A549 treated with RU486 at 1 μM for 4 hours (cell line): ENCODE measurements at places on chromosomes 4 and X. TPM values are rescaled to one million over a fixed set of nuclear protein-coding genes. Genes with fewer than 3 reads are reported as not detected.

The LPAR4 gene
- not detected in 5 replicates for total RNA-seq

The FOXR2 gene
- not detected in 5 replicates for total RNA-seq

The CT45A10 gene
- 0.13 to 0.56 TPM (median 0.33 TPM) in 3 of 5 replicates, not detected in the others for total RNA-seq

The SERTM2 gene
- not detected in 5 replicates for total RNA-seq

The PPP4R3C gene
- not detected in 5 replicates for total RNA-seq

The MAGEB10 gene
- total RNA-seq: not detected in 5 replicates

The NPY1R gene
- 0.07 to 0.14 TPM (median 0.13 TPM) in 3 of 5 replicates, not detected in the others for total RNA-seq

The DMD gene
- 0.14 TPM in 1 of 5 replicates, not detected in the others for total RNA-seq

The COL4A5 gene
- 7.0 to 16.0 TPM (median 11.8 TPM) in 5 replicates for total RNA-seq

The F8A2 gene
- not detected in 5 replicates for total RNA-seq

The FDCSP gene
- total RNA-seq: not detected in 5 replicates

The HAND2 gene
- total RNA-seq: 0.29 to 0.92 TPM (median 0.42 TPM) in 5 replicates

The SSX3 gene
- not detected in 5 replicates for total RNA-seq
